ENCODE measurements at places on chromosomes 13 and 19.

- DNase-seq, result no peak
Observed at GRCh38 chr13:110521296-110521680, 40.2 kb downstream of the RAB20 start.

GRCh38 chr13:72141855-72142519, 275.0 kb upstream of the DACH1 start:
- no peak for DNase-seq

GRCh38 chr13:110234532-110234931, 72.4 kb downstream of the COL4A1 start:
- no peak for DNase-seq

DNA sequence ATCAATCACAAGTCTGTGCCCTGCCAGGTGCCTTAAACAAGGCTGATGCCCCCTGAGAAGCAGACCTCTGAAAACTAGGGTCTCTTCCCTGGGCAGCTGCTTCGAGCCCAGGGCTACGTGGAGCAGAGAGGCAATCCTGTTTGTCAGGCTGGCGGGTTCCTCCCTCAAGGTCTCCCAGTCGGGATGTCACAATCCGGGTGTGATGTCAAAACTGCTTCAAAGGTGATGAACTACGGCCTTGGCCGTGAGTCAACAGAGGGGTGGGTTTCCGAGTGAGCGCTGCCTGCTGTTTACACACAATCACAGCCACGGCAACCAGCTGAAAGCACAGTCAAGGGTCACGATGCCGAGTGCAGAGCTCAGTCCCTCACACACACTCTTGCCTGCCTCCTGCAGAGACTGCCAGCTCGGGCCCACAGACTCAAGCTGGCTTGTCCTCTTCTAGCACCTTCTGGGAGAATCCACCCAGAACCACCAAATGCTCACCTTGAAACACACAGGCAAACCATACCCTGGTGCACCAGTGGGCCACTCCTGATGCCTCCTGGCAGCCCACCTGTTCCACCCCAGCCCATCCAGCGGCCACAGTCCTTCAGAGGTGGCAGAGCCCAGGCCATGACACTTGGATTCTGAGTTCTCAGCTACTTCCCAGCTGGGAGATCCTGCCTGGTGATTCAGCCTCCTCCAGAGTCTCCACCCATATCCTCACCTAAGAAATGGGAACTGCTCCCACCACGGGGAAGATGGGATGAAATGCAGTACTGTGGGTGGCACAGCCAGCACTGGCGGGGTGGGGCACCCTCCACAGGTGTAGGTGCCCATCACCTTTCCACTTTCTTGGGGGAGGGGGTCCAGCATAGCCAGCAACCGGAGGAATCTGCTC, 6.8 kb downstream of the ELL start:
- DNase-seq, result no peak

DNA sequence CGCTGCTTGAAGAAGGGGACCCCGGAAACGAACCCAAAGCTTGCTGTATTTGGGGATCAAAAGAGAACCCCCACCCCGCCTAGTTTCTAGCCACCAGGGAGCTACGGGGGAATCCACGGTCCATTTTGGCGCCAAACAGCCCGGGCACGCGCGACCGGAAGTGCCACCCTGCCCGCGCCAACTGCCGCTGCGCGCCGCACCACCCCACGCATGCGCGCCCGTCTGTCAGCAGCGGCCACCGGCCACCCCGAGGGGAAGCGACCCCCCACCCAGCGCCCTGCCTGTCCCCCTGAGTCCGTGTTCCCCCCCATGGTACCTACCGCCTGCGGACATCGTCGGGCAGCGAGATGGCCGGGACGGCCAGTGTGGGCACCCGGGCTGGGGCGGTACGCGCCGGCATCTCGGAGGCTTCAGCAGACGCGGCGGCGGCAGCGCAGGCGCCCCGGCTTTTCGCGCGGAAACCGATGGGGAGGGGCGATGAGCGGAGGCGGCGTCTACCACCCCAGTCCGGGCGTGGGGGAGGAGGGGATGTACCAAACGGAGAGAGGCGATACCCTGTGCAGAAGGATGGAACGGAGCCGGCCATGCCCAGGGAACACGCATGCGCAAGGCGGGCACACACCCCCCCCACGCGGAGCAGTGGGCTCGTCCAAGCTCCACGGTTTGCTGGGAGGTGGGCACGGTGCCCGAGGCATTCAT, at the start of gene DNMT1:
TSS of gene DNMT1 (minus strand) at position 454 of the 699 bp plus-strand sequence. CDS start at position 400, 54 bp downstream.
- DNase-seq, result peak; percentile 94

GRCh38 chr19:10749435-10750384, 31.8 kb downstream of the DNM2 start:
- DNase-seq, result no peak
